GM12878 (cell line): ENCODE measurements at places on chromosomes 3 and 15. TPM values are rescaled to one million over a fixed set of nuclear protein-coding genes. Genes with fewer than 3 reads are reported as not detected.

Gene FAM81A
- 23.3 and 23.9 TPM in 2 replicates for polyA plus RNA-seq

Gene ALDH1A3
- polyA plus RNA-seq: 0.37 TPM in 2 replicates

Gene SPSB4
- polyA plus RNA-seq: not detected in 2 replicates

Gene FES
- 11.4 and 16.1 TPM in 2 replicates for polyA plus RNA-seq

Gene MAP6D1
- 1.3 TPM in 2 replicates for polyA plus RNA-seq

Gene MED12L
- 0.05 and 0.09 TPM in 2 replicates for polyA plus RNA-seq

Gene GOLGA8T
- not detected in 2 replicates for polyA plus RNA-seq

Gene ZIC1
- polyA plus RNA-seq: not detected in 2 replicates

Gene LXN
- 21.8 TPM in 2 replicates for polyA plus RNA-seq

Gene ZNF620
- 2.6 and 3.8 TPM in 2 replicates for polyA plus RNA-seq

Gene COL6A5
- polyA plus RNA-seq: not detected in 2 replicates

Gene RBP2
- not detected in 2 replicates for polyA plus RNA-seq

Gene ALDH1A2
- polyA plus RNA-seq: not detected in 2 replicates
